ENCODE measurements at places on chromosomes 4 and X.
A peak's percentile ranks its signal among the peaks of the same experiment; 100 is the strongest.

- no peak for DNase-seq
Observed at GRCh38 chr4:165328101-165328425, 594 bp downstream of the MSMO1 start.

DNA sequence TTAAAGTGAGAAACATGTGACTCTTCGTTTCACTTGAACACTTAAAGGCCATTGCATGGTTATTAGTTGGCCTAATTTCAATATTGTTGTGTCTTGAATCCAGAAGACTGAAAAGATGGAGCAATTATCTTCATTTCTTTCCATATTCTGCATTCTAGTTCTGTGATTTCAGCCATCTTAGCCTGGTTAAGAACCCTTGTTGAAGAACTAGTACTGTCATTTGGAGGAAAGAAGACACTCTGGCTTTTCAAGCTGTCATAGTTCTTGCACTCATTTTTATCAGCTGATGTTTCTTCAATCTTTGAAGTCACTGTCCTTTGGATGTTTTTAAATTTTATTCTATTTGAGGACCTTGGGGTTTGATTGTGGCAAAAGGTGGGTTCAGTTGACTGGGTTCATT lies 81.6 kb downstream of the MTMR8 start:
- no peak for DNase-seq

GRCh38 chrX:39653691-39654090 lies 444.1 kb downstream of the BCOR start:
- no peak for DNase-seq

GRCh38 chrX:11464380-11464779 lies 171.2 kb downstream of the AMELX start:
- no peak for DNase-seq

DNA sequence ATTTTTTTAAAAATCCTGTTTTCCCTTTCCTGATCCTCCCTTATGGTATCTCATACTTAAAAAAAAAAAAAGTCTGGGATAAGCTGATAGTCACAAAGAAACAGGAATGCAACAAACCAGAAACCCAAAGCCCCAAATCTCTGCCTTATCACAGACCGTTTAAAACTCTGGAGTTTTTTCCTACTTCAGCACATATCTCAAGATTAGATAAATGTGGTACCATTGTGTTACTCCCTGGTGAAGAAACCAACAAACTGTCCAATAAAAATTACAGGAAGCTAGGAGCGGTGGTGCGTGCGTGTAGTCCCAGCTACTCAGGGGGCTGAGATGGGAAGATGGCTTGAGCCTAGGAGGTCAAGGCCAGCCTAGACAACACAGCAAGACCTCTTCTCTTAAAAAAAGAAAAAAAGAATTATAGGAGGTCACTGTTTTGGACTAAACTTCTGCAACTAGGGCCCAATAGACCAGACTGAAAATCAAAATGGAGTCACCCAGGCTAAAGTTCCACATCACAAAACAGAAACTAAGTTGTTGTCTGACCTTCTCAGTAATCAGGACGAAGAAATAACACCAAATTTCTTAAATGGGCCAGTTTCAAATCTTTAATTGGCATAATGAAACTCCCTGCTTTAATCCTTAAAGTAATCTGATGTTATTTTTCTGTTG lies 51.9 kb downstream of the RBM47 start:
- no peak for DNase-seq

- DNase-seq: peak; percentile 87
Observed at GRCh38 chr4:83548151-83548905, 12.4 kb downstream of the GPAT3 start.

DNA sequence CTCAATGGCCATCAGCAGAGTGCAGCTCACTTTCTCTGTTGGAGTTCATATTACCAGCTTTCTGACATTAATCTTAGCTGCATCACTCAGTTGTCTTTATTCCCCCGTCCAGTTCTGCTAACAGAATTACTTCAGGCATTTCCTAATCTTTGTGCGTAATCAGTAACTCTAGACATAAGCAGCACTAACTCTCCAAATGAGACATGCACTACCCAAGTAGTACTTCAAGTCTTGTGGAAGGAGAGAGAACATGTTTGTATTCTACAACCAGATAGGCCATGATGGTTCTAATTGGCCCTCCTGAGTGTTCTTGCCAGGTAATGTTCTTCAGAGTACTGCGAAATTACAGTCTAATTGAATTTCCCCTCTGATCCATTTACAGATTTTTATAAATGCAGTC lies 448.5 kb upstream of the RPS6KA3 start:
- no peak for DNase-seq

- DNase-seq: no peak
Observed at GRCh38 chr4:123786920-123787319, 390.3 kb downstream of the SPRY1 start.

DNA sequence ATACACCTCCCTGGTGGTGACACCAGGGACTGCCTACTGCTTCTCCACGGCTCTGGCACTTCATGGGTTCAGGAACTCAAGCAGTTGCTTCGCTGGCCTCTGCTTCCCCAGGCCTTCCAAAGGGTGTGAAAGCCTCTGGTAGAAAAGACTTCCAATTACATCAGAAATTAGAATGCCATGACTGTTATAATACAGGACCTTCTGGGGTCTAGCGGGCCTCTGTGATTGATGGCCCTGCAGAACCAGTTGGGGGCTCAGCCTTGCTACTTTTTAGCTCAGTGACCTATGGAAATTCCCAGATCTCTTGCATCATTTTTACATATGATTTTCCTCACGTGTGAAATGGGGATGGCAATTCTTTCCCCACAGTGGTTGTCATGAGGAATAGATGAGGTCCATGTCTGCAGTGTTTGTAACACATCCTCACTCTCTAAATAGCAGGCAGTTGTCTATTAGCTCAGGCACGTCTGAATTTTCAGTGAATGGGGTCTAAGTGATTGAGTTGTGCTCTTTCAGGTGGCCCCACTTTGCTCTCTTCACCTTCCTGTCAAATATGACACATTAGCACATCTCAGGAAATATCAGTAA lies 198.3 kb downstream of the STIM2 start:
- DNase-seq: no peak

DNA sequence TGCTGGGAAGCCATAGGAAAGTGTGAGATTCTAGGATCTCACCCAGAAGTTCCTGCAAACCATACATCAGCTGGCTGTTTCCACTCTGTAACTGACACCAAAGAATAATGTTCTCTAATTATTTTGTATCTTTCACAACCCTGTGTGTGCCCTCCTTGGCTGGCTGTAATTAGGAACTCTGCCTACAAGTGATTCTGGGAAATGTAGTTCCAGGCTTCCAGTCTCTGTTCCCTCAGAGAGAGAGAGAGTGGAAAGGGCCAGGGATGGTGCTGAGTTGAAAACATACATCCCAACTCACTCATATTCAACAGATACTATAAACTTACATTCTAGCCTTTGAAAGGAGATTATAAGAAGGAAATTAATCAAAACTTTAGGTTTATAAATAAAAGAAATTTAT lies 57.5 kb upstream of the C1QTNF7 start:
- no peak for DNase-seq

DNA sequence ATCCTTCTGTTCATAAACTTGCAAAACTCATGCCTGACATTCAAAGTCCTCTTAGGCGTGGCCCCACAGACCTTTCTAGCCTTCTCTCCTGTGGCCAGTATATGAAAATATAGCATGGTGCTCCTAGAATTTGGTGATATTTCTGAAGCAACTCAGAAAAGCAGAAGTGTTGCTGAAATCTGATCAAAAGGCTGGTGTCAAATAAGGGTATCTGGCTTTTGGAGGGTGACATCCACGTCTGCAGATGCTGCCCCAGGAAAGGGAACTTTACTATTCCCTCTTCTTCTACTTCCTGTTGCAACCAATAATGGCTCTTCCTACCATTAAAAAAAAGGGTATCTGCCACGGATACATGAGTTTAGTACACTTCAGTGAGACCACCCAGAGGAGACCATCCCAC lies 83.9 kb upstream of the RPS6KA3 start:
- no peak for DNase-seq

GRCh38 chr4:96736352-96736889 lies 896.5 kb downstream of the PDHA2 start:
- no peak for DNase-seq

GRCh38 chr4:147813109-147813773 lies 81.4 kb downstream of the ARHGAP10 start:
- no peak for DNase-seq

DNA sequence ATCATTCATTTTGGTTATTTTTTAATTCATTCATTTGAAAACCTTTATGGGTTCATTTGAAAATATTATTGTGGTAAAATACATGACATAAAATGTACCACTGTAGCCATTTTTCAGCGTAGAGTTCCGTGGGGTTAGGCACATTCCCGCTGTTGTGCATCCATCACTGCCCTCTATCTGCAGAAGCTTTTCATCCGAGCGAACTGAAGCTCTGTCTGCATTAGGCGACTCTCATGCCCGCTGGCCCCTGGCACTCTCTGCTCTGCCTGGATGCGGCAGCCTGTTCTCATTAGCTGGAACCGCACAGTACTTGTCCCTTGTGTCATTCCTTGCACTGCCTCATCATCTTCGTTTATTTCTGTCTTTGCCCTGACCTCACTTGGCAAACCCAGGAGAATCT lies 17.5 kb downstream of the CFAP99 start:
- DNase-seq: no peak

DNA sequence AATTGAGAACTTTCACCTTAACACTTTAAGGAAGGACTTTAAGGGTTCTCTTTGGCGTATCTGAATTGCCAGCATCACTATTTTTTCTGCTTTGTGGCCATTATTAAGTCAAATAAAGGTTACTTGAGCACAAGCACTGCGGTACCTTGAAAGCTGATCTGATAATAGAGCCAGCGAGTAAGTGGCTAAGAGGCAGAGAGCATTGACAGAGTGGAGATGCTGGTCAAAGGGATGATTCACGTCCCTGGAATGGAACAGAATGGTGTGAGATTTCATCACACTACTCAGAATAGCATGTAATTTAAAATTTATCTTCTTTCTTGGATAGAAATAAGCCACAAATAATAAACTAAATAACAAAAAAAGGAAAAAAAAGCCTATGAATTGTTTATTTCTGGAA lies 57.1 kb upstream of the NPFFR2 start:
- DNase-seq: peak; percentile 34

DNA sequence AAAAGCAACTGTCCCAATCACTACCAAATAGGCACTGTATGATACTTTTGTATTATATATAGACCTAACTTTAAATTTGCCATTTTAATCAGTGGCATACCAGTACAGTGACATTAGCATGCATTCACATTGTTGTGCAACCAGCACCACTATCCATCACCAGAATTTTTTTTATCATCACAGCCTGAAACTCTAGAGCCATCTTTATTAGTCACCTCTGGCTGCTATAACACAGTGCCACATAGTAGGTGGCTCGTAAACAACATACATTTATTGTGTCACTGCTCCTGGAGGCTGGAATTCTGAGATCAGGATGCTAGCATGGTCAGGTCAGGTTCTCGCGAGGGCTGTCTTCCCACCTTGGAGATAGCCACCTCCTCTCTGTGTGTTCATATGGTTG lies 188.4 kb upstream of the GALNT7 start:
- DNase-seq: no peak

DNA sequence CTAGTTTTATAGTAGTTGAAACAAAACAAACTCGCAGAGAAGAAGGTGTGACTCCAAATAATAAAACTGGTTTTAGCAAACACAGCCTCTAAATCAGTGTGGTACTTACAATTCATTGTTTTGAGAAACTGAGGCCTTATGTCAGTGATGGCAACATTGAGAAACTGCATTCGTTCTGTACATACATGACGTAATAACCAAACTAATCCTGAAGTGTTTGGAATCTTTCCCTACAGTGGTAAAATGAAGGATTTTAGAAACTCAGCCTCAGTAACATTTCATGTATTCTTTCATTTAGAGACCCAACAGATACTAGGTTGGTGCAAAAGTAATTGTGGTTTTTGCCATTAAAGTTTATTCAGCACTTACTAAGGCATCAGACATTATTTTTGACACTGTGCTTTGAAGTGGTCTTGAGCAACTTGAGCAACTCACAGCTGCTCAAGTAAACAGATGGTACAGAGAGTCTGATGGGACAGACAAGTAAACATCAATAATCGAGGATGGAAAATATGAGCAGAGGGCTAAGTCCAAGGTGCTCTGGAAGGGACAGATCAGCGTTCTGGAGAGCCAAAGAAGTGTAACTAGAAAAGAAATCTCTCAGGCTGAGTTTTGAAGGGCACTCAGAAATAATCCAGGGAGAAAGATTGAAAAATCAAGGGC lies 390.8 kb upstream of the BOD1L1 start:
- peak; percentile 18 for DNase-seq

DNA sequence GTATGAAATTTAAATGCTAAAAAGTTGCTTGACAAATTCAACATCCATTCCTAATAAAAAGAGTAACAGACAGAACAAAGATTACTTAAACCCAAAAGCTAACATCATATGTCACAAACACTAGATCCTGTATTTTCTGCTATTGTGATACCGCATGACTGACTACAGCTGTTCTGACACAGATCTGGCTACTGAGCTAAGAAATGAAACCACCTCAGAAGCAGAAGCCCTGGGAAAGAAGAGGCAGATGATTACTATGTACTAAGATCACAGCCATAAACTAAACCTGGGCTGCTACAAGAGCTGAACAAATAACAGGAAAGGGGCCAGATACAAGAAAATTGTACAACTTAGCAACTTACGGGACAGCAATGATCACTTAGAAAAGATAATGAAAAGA lies 9.4 kb downstream of the LETM1 start:
- DNase-seq: no peak

DNA sequence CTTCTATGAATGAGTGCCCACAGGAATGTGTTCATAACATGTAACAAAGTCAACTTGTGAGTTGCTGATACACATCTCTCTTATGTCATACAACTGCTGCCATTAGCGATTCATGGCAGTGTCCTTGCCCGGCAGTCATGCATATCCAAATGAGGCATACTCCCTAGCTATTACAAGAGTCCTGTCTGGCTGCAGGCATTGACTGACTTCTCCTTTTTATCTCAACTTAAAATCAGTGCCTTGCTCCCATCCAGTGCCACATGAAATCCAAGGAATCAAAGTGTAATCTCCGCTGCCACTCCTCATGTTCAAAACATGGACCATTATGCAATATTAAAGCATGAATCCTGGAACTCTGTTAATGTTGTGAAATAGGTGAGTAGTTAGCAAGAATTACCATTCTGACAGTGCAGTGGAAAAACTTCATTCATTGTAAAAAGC lies 348.9 kb upstream of the FTHL17 start:
- no peak for DNase-seq

DNA sequence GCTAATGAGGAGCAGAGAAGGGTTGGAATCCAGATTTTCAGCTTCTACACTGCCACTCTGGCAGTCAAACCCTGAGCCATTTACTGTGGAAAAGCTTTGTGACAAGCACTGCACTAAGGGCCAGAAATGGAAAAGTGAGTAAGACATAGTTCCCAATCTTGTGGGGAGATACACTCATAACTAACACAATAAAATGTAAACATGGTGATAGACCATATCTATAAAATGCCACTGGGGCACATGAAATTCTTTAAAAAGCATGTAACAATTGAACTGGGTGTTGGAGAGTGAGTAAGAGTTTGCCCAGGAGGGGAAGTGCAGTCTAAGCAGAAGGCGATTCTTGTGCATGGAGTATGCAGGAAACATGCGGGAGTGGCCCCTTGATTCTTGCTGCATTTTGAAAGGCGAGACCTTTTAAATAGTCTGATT lies 32.0 kb upstream of the ANXA5 start:
- no peak for DNase-seq
